ENCODE measurements at places on chromosomes 12 and 14.

DNA sequence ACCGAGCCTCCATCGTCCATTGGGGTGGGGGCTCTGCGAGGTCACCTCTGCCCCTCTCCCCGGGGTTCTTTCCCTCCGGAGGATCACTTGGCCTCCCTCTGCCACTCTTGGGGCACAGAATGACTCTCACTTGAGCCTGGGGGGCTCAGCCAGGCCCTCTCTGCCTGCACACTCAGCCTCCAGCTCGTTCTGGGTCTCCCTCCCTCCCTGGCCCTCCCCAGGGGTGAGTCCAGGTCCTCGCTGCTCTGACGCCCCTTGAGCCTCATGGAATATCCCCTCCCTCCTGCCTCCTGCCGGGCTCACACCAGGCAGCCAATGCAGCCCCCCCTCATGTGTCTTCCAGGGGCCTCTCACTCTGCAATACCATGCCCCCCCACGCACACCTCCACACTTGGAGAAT lies 17.7 kb upstream of the SFSWAP start:
- DNase-seq = no peak

DNA sequence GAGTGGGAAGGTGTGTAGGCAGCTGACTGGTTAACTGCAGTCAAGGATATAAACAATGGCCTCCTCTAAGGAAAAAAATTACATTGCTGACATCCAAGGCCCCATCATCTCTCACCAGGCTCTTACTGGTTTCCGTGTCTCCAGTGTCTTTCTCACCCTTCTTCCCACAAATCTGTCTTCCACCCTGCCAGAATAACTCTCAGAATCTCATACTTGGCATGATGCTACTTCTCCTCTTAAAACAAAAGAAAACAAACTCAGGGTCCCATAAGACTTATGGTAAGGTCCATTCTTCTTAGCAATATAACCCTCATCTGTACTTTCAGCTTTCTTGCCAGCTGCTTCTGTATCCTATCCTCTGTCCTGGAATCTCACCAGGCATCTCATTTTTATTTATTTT lies 68.9 kb downstream of the SUSD6 start:
- no peak for DNase-seq

DNA sequence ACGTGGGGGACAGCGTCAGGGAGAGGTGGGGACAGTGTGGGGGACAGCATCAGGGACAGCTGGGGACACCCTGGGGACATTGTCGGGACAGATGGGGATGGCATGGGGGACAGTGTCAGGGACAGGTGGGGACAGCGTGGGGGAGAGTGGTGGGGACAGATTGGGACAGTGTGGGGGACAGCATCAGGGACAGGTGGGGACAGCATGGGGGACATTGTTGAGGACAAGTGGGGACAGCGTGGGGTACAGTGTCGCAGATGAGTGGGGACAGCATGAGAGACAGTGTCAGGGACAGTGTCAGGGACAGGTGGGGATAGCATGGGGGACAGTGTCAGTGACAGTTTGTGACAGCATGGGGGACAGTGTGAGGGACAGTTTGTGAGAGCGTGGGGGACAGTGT lies 240.9 kb downstream of the TMEM121 start:
- no peak for DNase-seq

GRCh38 chr14:92259613-92260357 lies 63.2 kb upstream of the SLC24A4 start:
- no peak for DNase-seq

DNA sequence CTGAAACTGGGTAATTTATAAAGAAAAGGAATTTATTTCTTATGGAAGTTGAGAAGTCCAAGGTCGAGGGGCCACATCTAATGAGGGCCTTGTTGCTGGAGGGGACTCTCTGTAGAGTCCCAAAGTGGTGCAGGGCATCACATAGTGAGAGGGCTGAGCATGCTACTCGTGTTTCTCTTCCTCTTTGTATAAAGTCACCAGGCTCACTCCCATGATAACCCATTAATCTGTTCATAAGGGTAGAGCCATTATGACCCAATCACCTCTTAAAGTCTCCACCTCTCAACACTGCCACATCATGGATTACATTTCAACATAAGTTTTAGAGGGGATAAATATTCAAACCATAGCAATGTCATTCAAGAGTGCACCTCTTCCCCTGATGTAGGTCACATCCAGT lies 79.1 kb upstream of the ATP2B1 start:
- no peak for DNase-seq

GRCh38 chr14:19800282-19801117 lies 3.1 kb upstream of the OR4N2 start:
- no peak for DNase-seq

DNA sequence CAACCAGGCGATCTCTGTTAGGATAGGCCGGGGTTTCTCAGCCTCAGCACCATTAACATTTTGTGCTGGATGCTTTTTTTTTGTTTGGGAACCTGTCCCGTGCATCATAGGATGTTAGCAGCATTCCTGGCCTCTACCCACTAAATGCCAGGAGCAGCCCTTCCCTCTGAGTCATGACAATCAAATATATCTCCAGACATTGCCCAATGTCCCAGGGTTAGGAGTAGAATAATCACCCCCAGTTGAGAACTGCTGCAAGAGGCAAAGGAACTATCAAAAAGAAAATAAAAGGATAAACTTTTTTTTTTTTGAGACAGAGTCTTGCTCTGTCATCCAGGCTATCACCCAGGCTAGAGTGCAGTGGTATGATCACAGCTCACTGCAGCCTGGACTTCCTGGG lies 76.0 kb downstream of the ACACB start:
- no peak for DNase-seq

DNA sequence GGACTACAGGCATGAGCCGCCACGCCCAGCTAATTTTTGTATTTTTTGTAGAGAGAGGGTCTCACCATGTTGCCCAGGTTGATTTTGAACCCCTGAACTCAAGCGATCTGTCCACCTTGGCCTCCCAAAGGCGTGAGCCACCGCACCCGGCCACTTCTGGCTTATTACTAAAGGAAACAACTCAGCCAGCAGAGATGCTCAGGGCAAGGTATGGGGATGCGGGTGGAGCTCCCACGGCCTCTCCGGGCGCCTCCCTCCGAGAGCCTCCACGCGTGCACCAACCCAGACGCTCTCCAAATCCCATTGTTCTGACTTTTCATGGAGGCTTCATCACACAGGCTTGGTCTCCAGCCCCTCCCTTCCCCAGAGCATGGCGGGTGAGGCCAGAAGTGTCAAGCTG lies 6.1 kb upstream of the GPR132 start:
- no peak for DNase-seq

DNA sequence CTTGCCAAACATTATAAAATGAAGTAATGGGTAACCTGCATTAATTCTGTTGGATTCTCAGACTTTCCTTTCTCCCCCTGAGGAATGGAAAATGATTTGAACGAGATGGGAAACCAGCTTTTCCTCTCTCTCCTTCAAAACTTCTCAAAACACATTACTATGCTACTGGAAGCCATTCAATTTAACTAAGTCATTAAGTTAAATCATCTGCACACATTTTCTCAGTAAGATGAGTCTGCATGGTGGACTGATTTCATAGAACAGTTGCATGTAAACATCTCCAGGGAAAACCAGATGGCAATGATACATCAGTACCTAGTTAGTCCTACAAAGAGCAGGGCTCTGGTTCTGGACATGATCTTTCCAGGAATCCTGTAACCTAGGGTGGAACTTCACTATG lies 59.9 kb downstream of the BMP4 start:
- no peak for DNase-seq

DNA sequence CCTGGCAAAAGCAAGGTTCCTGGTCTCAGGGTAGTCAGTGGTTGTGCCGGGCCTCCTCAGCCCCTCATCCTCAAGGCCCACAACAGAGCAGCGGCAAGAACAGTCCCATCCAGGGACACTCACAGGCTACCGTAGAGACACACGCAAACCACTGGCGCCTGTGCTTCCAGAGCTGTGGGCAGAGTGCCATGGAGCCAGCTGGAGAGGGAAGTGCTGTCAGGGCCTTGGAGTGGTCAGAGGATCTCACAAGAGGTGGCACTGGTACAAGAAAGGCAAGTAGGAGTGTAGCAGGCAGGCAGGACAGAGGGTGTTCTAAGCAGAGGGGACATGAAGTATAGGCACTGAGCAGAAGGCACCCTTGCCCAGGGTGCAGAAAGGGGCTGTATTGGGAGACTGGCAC lies 34.6 kb downstream of the ANKRD9 start:
- DNase-seq = no peak

DNA sequence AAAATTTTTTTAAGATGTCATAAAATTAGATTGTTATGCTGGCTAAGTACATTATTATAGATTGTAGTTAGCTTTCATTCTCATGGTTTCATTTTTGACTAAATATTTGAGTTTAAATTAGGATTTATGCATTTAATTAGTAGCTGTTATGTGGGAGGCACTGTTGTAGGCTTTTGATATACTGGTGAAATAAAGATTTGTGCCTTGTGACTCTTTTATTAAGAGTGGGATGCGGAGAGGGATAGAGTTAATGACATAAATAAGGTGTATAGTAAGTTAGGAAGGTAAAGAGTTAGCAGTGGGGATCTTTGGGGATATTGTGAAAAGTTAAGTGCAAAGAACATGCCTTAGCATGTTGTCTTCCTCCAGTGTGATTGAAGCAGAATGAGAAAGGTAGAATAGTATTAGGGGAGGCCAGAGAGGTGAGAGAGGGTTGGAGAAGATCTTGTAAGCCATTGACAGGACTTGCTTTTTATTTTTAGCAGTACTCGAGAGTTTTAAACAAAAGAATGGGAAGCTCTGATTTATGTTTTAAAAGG lies 8.8 kb downstream of the ARHGAP5 start:
- no peak for DNase-seq

DNA sequence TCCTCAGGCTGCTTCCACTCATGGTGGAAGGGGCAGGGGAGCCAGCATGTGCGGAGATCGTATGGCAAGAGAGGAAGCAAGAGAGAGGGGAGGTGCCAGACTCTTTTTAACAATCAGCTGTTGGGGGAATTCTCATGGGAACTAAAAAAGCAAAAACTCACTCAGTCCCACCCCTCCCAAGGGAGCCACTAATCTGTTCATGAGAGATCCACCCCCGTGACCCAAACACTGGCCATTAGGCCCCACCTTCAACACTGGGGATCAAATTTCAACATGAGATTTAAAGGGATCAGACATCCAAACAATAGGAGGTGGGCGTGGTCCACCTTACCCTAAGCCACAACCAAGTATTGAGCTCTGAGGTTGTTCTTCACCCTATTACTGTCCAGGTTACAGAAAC lies 375.1 kb downstream of the GRIN2B start:
- no peak for DNase-seq

DNA sequence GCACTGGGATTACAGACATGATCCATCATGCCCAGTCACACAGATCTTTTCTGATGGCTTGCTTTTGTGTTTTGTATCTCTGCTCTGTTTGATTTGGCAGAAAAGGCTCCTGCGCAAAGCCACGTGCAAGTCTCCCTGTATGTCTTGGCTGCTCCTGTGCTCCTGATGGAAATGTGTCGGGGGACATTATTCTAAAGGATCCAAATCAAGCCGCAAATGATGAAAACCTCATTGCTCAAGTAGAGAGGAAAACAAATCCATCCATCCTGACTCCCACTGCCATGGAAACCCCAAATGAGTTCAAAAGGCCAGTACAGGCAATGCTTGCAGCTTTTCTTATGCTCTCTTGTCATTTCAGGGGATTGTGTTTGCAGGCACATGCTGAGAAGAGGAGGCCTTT lies 93.8 kb downstream of the NDUFA12 start:
- no peak for DNase-seq

DNA sequence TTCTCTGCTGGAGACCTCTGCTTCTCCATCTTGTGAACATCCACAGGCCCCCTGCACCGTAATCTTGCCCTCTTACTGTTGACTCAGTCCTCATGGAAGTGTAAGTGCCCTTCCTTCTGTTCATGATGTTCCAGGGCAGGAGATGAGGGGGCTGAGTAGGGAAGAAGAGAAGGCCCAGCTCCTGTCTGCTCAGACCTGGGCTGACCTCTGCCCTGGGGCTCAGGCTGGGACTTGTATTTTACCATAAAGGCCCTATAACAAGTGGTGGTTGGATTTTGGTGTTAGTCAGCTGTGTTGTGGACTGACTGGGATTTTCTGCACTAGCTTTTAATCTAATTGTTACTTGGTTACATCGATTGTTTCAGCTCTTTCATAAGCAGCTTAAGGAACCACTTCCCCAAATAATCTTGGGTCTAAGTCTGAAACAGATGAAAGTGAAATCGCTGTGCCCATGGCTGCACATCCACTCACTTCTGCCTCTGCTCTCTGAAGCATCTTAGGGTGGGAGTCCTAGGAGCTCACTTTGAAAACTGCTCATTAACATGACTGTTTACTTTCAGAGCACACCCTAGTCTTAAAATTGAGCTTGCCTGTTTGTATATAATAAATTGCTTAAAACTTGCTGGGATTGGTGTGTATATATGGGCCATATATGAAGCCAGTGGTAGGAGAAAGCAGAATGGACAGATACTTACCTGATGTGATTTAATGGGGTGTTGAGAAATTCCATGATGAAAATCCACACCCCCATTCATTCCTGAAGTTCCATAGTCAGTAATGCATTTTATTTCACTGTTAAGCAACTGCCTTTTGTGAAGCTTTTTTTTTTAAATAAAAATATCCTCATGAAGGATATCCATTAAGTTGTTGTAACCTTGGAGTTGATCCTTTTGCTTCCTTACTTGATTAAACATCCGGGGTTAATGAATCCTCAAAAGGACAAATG lies 17.7 kb downstream of the C12orf71 start:
- DNase-seq = no peak

- no peak for DNase-seq
Observed at GRCh38 chr12:92827836-92828431, 101.2 kb downstream of the EEA1 start.

GRCh38 chr14:92617581-92617980 lies 104.0 kb downstream of the RIN3 start:
- DNase-seq = no peak

DNA sequence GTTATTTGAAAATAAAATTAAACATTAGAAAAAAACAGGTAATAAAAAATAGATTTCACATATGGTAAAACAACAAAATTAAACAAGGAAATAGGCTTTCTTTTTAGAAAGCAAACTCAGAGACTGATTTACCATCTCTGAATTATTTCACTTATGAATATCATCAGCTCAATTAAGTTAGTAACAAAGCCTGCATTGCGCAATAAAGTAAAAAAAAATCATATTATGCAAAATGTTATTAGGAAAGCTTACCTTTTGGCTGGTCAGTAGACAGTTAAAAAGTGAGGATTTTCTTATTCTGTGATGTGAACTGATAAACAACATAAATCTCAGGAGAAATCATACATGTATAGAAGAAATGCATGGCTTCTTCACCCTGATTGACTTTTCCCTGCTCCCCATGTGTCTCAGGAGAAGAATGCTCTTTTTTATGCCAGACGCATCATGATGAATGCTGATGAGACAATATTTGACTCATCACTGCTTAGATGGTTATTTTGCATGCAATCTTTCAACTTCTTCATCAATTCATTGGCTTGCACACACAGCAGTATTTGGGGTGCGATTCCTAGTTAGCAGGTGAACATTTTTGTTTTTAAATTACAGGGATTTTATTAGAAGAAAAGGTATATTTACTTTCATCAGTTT lies 124.5 kb upstream of the USP15 start:
- no peak for DNase-seq

- no peak for DNase-seq
Observed at GRCh38 chr12:53063708-53064612, 14.1 kb downstream of the TNS2 start.
